ENCODE measurements at places on chromosomes 7 and 10.

DNA sequence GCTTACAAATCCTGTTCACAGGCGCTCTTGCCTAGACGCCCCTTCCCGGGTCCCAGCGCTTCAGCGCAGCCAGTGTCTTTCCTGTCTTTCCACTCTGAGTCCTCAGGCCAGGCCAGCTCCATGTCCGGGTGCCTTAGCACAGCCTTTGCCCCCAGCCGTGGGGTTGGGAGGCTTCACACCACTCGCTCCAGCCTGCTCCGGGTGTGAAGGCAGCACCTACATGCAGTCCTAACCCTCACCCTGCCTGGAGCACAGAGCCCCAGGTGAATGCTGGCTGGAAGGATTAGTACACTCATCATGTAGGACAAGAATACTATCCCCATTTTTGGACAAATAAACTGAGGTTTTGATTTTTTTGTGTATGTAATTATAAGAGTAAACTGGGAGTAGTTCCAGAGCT, 81.7 kb upstream of the TMEM72 start:
- no peak for DNase-seq

DNA sequence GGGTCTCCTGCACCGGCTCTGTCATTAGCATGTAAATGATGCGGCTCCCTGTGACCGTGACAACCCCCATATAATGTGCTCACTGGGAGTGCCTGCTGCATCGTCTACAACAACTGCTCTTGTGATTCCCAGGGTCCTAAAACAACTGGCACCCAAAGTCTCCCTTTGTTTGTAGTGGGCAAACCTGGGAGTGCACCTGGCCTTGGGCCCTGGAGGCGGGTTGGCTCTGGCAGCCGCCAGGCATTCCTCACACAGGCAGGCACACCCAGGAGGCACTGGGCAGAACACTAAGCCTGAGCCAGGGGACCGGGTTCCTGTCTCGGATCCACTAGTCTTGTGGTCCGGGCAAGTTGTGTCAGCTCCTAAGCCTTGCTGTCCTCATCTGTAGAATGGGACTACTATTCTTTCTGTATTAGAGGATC, 115.5 kb upstream of the GPR26 start:
- DNase-seq, result no peak

DNA sequence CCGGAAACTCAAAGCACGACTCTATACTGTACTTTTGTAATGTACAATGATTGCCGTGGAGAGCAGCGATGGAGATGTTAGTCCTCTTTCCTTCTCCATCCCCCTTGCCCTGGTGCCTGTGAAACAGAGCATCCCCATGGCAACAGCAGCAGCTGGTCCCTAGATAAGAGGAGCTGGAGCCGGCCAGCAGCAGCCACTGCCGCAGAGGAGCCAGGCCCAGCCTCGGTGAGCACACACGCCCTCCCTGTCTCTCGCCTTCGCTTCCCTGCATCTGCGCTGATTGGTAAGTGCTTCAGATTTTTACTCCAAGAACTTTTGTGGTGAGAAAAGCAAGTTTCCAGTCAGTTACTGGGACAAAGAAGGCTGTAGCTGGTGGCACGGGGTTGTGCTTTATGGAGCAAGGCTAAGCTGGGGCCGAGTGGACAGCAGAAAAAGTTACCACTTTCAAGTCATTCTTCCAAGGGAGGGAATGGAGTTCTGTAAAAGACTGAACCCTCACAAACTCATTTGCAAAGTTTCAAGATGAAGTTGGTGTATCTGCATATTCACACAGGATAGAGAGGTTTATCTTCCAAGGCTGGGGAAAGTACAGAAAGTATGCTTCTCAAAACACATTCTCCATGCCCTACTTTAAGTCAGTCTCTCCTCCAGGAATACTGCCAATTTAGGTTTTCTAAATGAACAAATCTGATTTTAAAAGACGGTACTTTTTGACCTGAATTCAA, at the start of gene PPP1R17:
PPP1R17 (plus strand) TSS at position 192 of the 725 bp plus-strand sequence. CDS start 5,227 bp downstream, outside the sequence.
- no peak for DNase-seq

GRCh38 chr10:78002541-78003288, 26.6 kb downstream of the POLR3A start:
- no peak for DNase-seq

- no peak for DNase-seq
These were observed 9.6 kb downstream of the ELN start for GRCh38 chr7:74037609-74038008.

GRCh38 chr7:39686261-39686924, 63.0 kb downstream of the RALA start:
- DNase-seq, result peak; percentile 80

GRCh38 chr7:21939136-21939857, 6.4 kb downstream of the CDCA7L start:
- DNase-seq, result peak; percentile 48

GRCh38 chr7:55481155-55481554, 91.1 kb downstream of the VOPP1 start:
- no peak for DNase-seq

GRCh38 chr7:157434231-157434630, 97.4 kb downstream of the DNAJB6 start:
- no peak for DNase-seq

DNA sequence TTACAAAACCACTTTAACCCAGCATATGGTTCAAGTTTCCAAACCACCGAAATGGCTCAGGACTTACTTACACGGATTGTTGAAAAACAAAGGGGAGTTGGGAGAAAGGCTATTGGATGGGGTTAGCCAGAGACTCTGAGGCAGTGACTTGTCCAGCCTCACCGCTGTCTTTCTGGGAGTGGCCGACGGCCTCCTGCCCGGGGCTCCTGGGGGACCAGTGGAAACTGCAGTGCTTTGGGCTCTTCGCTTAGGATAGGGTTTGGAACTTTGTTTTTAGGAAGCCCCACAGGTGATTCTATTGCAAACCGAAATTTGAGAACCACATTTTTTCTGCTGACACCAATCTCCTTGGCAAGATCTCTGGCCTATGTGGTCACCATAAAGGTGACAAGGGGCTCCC, 38.1 kb upstream of the R3HCC1L start:
- no peak for DNase-seq

DNA sequence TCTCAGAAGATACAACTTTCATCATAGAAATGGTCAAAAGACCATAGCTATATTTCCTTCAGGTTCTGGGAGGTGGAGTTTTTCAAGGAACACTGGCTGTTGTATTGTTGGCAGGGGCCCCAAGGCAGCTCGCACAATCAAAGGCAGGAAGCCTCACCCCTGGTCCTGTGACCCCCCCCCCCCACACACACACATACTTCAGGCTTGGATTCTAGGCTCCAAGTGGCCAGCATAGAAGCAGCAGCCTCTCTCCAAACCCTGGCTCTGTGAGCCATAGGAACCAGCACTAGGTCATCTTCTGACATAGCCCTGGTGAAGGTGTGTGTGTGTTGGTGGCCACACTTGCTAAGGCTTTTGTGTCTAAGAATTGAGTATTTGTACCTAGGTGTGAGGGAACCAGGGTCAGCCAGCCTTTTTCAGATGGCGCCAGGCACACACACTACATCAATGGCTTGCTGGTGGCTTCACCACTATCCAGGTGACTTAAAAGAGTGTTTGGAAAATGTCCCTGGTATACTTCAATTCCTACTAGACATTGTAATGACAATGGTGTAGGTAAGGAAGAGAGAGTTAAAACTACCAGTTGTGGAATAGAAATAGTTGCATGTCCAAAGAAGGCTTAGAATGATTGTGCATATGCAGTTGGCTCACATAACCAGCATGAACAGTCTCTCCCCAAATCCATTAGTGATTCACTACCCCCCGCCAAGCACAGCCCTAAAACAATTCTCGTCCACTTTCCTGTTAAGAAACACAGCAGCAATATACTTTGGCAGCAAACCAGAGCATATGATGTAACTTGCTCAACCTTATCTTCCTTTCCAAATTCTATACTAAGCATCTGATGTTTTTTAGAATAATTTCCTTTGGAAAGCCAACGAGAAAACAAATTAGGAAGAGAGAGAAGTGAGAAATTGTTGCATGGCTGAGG, 91.3 kb downstream of the AVL9 start:
- peak; percentile 97 for DNase-seq

DNA sequence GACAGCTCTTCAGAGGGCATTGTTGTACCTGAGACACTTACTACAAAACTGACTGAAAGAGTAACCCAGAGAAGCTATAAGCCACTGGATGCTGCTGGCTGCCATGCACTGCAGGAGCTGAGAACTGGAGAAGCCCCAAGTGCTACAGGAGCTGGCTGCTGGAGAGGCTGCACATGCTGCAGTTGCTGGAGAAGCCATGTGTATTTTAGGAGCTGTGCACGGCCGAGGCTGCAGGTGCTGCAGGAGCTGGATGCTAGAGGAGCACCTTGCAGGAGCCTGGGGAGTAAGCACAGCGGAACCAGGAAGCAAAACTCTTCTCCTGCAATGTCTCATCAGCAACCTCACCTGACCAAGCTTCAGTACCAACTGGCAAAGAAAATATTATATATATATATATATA, 45.5 kb downstream of the STEAP1B start:
- DNase-seq, result no peak

DNA sequence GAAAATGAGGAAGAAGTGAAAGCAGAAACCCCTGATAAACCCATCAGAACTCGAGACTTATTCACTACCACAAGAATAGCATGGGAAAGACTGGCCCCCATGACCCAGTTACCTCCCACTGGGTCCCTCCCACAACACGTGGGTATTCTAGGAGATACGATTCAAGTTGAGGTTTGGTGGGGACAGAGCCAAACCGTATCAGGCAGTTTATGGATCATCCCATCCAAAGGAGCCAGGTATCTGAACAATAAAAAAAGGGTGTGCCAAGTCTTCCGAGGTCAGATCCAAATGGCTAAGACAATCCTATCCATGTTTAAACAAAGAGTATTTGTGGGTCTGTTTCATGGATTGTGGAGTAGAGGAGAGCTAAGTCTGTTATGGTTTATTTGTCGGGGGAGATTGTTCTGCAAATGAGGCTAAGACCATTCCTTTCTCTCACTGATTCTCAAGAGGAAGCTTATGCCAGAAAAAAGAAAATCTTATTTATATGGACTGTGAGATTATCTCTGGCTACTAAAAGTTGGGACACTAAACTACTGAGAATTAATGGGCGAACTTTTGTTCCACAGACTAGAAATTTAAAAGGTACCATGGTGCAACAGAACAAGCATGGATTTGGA, 203.7 kb downstream of the IPMK start:
- no peak for DNase-seq

- peak; percentile 57 for DNase-seq
These were observed 113.2 kb upstream of the DGKB start for GRCh38 chr7:15015545-15016314.

GRCh38 chr10:46514899-46515298, 41.6 kb downstream of the GPRIN2 start:
- no peak for DNase-seq

- no peak for DNase-seq
These were observed 79.3 kb downstream of the GOLGA7B start for GRCh38 chr10:97928897-97929296.

GRCh38 chr7:25861601-25862260, 290.3 kb upstream of the NFE2L3 start:
- DNase-seq, result no peak

DNA sequence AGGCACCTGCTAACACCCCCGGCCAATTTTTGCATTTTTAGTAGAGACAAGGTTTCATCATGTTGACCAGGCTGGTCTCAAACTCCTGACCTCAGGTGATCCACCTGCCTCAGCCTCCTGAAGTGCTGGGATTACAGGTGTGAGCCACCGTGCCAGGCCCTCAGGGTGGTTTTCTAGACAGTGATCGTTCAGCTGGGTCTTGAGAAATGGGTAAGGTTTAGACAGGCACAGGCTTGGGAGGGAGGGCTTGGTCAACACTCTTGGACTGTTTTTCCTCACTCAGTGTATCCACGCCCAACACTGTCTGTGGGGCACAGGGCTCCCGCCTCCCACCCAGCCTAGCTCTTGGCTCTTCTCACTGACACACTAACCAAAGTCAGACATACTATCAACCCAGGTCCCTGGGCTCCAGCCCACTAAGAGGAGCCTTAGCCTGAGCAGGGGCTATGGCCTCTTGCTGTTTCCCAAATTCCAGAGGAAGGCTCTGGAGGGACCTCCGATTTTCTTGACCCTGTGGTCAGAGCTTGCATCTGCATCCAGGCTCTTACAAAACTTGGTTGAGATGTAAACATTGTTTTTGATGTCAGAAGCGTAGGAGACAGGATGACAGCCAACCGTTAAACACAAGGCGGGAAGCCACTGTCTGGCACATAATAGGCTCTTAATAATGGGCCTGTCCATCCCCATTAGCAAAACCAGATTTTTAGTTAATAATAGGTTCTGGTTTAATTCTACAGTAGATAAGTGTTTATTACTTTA, 143.9 kb downstream of the PRKAG2 start:
- no peak for DNase-seq

GRCh38 chr10:27192284-27192683, 37.1 kb downstream of the MASTL start:
- DNase-seq, result peak; percentile 93

DNA sequence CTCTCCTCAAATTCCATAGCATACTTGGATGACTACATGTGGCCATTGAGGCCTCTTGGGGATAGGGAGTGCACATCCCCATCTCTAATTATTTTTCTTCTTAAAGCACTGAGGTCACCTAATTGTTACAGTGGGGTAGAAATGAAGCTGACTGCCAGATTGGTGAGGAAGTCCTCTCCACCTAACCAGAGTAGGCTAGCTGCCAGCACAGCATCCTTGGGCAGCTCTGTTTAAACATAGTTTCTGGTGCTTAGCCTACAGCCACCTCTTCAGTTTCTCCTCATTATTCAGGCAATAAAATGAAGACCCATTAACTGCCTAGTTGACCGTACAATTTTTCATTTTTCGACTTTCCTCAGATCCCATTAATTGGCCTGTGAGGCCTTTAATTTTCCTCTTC, 104.6 kb downstream of the MLLT10 start:
- DNase-seq, result peak; percentile 11

GRCh38 chr7:77427996-77428603, 12.0 kb upstream of the GSAP start:
- peak; percentile 89 for DNase-seq

All from EH (cell line).